CD4-positive, alpha-beta T cell (primary cell): ENCODE measurements at places on chromosomes 12 and 14.

GRCh38 chr12:2785017-2785416 lies 9.8 kb upstream of the FKBP4 start:
- DNase-seq, result no peak

DNA sequence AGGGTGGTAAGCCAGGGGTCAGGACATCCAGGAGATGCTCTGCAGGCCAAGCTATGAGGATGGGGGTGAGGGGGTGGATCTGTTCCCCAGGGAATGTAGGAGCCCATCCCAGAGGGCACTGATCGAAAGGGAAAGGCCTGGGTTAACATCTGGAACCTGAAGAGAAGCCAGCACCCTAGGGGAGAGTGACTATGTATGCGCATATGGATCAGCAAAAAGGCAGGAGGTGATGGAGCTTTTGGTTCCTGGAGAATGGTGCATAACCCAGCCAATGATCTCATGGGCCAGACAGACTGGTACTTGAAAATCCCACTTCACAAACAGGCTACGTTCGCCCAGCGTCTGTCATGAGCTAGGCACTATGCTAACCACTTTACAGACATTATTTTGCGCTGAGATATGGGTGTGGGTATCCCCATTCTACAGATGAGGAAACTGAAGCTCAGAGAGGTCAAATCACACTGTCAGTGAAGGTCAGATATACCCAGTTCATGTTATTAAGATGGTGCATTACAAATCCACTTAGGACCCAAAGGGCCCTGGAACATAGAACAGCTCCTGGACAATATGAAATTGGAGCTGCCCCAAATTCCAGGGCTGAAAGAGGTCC lies 1.6 kb downstream of the CCDC63 start:
- no peak for DNase-seq

- no peak for DNase-seq
Measured at GRCh38 chr12:121214166-121214777, 4.3 kb downstream of the P2RX4 start.

GRCh38 chr14:28673056-28673455 lies 93.5 kb upstream of the FOXG1 start:
- no peak for DNase-seq

DNA sequence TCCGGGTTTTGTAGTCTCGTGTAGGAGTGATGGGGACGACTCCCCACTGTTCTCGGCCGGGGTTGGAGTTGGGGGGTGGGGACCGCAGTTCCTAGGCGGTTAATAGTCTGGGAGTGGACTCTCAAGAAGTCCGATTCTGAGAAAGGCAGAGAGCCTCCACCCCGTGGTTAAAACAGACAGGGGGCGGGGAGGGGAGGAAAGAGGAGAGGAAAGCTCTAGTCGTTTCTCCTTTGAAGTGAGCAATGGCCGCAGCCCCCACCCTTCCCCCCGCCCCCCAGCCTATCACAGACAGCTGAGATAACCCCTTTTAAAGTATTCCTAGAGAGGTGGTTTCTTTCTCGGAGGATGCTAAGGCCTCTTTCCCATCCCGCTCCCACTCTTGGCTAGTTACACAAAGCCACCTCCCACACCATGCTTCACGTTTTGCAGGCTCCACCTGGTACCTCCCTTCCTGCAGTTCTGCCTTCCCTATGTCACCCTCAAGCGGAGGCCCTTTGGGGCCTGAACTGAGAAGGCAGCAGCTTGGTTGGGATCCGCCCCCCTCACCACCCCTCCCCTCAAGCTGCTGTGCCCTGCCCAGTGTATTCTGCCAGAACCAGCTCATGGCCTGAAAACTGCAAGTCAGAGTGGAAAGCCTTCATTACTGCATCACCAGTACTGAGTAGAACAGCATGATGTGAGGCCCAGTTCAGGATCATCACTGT lies 853 bp downstream of the USP5 start:
- peak; percentile 57 for DNase-seq

DNA sequence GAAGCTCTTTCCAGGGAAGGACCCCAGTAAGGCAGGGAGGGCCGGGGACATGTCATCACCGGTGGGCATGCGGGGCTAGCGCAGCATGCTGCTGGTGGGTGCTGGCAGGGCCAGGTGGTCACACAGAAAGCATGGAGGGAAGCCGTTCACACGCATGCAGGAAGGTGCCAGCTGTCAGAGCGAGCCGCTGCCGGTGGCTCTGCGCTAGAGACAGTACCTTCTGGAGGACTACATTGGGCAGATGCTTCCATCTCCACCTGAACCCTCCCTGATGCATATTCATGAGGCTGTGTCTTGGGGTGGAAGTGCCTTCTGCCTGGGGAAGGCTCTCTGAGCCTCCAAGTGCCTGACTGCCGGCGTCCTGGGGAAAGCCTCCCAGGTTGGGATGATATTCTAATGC lies 203.8 kb downstream of the CALM1 start:
- DNase-seq, result no peak

- DNase-seq, result no peak
Measured at GRCh38 chr12:50132505-50133135, 20.6 kb downstream of the COX14 start.

- no peak for DNase-seq
Measured at GRCh38 chr14:101716956-101717662, 44.4 kb upstream of the PPP2R5C start.

GRCh38 chr12:129964826-129965457 lies 61.1 kb upstream of the TMEM132D start:
- DNase-seq, result no peak

DNA sequence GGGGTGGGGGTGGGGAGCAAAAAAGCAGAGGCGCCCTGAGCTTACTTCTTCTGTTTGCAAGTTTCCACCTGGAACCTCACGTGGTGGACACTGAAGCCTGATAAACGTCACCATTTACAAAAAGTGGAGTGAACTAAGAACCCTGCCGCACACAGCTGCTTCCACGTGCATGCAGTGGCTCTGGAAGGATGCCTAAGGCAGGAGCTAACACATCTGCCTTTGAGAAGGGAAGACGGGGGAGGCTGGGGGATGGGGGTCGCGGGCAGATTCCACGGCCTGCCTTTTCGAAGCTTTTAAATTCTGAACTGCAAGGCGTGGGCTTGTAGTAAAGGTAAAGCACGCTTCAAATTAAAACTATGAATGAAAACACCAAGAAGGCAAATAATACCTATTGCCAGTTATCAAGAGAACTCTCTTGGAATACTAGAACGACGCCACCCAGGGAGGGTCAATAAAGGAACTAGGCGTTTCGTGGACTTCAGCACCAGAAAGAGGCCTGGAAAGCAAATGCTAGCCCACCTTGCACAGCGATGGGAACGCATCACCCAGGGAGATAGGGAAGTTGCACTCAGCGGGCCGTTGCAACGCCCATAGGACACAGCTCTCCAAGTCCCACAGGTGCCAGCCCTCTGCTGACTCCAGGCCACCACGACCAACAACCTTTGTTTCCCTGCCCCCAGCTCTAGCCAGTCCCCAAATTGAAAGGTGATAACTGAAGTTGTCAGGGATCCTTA lies 61.8 kb downstream of the TESC start:
- DNase-seq, result no peak

- DNase-seq, result no peak
Measured at GRCh38 chr12:68240079-68240478, 13.3 kb downstream of the IL22 start.

GRCh38 chr14:38964630-38965029 lies 138.4 kb downstream of the SEC23A start:
- DNase-seq, result no peak

DNA sequence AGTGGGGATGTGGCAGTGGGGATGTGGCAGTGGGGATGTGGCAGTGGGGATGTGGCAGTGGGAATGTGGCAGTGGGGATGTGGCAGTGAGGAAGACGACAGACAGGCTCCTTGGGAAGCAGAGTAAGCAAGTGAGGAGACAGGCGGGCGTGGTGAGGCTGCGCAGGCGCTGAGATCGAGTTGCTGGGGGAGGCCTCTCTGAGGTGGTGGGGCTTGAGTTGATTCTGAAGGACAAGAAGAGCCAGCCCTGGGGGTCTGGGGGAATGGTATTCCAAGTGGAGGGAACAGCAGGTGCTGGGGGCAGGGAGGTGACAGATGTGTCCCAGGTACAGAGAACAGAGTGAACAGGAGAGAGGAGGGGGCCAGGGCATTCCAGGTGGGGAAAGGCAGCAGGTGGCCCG lies 33.8 kb upstream of the TSPAN9 start:
- no peak for DNase-seq

- DNase-seq, result no peak
Measured at GRCh38 chr12:11651381-11651780, 1.9 kb downstream of the ETV6 start.

GRCh38 chr12:1583421-1584078 lies 10.8 kb downstream of the FBXL14 start:
- no peak for DNase-seq

DNA sequence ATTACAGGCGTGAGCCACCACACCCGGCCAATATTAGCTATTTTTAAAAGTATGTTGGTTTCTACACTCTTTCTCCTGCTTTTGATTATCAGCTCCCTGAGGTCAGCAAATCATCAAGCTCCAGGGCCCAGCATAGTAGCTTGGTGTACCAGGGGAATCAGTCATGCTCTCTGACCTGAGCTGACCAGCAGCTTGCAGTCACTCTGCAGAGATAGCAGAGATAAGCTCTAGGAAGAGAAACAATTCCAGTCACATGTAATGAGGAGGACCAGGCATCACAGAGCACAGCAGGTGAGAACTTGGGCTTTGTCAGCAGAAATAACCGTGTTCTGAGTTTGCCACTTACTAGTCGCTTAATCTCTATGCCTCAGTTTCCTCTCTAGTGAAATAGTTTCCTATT lies 8.5 kb downstream of the PLEKHD1 start:
- no peak for DNase-seq
